ENCODE measurements at places on chromosomes 1 and 21.

- DNase-seq, result no peak
These were observed 37.3 kb downstream of the PLEKHA6 start for GRCh38 chr1:204322339-204322868.

- no peak for DNase-seq
These were observed 107.6 kb downstream of the PTPRU start for GRCh38 chr1:29343908-29344307.

DNA sequence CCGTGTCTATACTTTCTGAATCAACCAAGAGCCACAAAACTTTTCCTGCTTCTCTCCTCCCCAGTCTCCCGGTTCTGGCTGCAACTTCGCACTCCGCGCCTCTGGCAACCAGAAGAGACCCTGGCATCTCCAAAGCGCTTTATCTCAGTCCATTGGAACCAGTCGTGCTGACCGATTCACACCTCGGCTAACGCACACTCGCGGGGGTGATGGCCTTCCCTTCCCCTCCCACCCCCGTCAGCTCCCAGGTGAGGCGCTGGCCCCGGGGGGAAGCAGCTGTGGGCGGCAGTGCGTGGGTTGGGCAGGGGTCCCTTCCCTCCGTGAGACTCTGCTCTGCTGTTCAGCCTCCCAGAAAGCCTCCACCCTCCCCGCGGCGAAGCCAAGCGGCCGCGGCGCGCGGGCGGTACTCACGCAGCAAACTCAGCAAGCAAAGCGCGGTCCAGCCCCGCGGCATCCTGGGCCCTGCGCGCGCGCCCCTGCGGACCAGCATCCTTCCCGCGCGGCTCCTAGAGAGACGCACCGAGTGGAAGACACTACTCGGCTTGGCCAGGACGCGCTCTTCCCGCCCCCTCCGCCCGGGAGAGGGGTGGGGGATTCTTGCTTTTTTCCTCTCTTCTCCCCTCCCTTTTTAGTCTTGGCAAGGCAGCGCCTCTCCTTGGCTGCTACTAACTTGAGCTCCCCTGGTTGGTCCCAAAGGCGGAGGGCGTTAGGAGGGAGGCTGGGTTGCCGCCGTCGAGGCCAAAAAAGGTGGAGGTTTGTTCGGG, at the start of gene CD34:
Gene CD34, minus strand, starts transcription at position 535 of the 764 bp plus-strand sequence. Its CDS starts 45 bp downstream, at position 490.
- peak; percentile 44 for DNase-seq

DNA sequence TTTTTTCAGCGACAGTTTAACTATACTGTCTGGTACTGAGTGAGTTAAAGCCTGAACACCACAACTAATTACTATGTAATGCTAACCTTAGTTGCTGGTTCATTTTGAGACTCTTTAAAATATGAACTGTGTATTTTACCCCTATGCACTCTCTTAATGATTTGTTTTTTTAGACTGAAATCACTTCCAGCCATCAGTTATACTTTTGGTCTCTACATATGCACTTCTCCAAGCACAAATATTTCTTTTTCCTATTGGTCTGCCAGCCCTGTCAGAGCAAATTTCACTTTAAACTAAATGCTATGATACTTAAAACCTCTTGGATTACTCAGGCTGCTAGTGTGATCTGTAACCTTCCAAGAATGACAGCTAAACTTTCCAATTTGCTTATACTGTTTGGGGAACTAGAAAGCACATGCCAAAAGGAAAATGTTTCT, 38.1 kb upstream of the SCYL3 start:
- DNase-seq, result no peak

- DNase-seq, result no peak
These were observed 9.6 kb downstream of the VPS26C start for GRCh38 chr21:37257511-37257966.

- no peak for DNase-seq
These were observed 1.5 kb downstream of the RO60 start for GRCh38 chr1:193060938-193061337.

Measured in activated T-cell treated with anti-CD3 and anti-CD28 coated beads, Interleukin-2, amount 50 U/mL, for 48 hours (primary cell).